ENCODE measurements at places on chromosomes 4 and X.

DNA sequence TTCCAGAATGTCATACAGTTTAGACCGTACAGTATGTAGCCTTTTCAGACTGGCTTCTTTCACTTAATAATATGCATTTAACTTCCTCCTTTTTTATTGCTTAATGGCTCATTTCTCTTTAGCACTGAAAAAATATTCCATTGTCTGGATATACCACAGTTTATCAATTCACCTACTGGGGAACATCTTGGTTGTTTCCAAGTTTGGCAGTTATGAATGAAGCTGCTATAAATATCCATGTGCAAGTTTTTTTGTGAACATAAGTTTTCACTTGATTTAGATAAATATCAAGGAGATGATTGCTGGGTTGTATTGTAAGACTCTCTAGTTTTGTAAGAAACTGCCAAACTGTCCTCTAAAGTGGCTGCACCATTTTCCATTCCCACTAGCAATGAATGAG, 375.5 kb downstream of the PCDH18 start:
- no peak for DNase-seq

- DNase-seq: no peak
Measured at GRCh38 chr4:128386761-128387599, 99.4 kb upstream of the PGRMC2 start.

DNA sequence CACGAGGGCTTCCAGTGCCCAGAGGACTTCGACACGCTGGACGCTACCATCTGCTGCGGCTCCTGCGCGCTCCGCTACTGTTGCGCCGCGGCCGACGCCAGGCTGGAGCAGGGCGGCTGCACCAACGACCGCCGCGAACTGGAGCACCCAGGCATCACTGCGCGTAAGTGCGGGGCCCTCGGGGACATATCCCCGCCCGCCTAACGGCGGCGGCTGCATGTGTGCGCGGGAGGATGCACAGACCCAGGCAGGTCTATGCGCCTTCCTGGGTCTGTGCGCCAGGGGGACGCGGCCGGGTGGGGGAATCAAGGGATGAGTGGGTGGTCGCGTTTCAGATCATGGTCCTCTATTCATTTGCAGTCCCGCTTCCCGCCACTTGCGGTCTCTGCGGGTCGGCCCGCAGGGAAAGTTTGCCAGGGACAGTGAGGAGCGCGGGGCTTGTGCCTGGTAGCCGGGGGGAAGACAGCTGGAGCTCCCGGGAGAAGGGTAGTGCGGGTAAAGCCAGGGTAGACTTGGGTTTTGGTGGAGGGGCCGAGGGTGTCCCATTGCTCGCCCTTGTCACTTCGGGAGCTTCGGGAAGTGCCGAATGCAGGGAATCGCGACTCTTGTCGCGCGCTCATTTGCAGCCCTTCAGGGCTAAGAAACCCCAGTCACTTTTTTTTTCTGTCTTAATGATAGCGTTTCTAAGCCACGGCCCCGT, 1.0 kb downstream of the SHISA3 start:
- DNase-seq: no peak

GRCh38 chrX:149938881-149939654, 777 bp upstream of the EOLA2 start:
- peak; percentile 91 for DNase-seq

GRCh38 chr4:168163106-168163505, 70.8 kb downstream of the ANXA10 start:
- DNase-seq: no peak

GRCh38 chrX:97045470-97045869, 161.8 kb downstream of the RPA4 start:
- DNase-seq: no peak

DNA sequence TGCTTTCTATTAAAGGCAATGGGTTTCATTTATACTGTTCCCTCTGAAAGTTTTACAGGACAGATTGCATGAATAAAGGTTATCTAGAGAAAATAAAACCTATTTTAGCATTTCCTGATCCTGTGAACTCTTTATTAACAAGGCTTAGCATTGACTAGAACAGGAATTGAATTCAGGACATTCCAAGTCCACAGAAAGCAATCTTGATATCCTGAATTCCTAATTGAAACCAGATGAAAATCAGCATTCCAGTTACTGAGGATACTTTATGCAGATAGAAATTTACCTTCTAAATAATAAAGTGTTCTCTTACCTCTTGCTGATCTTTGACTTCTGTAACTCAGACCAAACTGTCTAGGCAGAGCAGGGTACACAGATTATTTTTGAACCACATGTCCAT, 151.4 kb downstream of the ZNF518B start:
- DNase-seq: no peak

DNA sequence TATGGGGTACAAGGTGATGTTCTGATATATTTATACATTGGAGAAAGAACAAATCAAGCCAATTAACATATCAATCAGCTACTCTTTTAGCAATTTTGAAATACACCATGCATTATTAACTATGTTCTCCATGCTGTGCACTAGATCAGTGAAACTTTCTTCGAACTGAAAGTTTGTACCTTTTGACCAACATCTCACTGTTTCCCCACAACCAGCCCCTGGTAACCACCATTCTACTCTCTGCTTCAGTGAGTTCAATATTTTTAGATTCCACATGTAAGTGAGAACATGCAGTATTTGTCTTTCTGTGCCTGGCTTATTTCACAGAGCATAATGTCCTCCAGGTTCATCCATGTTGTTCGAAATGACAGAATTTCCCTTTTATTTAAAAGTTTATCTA, 246.1 kb upstream of the VCX start:
- DNase-seq: no peak

- DNase-seq: no peak
Measured at GRCh38 chrX:41391606-41392005, 55.5 kb upstream of the NYX start.

DNA sequence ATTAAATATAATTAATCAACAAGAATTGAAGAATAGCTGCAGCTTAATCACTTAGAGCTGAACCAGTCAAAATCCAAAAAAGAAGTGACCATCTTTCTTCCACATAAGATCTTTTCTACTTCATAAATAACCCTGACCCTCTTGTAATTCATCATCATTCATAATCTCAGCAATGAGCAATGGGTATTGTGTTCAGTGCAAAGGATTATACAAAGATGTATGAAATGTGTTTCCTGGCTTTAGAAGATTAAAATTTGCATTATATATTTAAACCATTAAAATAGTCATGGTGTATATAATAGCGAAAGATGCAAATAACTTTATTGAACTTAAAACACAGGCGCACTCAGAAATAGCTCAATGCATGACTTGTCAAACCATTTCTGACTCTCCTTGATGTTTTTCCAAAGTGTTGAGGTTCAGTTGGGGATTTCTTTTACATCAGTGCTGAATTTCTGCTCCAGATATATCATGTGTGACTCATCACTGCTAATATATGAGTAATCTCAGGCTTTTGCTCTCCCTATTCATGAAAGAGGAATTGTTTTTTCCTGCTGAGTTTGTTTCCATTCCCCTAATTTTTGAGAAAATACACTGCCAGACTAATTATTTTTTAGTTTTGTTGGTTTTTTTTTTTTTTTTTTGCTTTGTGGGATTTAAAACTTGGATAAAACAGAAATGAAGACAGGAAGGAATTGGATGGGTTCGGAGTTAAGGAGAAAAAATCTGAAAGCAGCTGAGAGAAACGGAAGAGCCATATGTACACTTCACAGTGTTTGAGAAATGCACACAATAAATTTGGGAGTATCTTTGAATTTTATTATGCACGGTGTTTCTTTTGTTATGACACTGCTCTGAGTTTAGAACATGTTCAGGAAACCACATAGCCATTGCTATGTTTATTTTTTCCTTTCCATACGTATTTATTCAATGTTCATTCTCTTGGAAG, 290.1 kb upstream of the PCDH7 start:
- no peak for DNase-seq

GRCh38 chrX:48917139-48918001, 1.5 kb downstream of the PIM2 start:
- DNase-seq: peak; percentile 90

- no peak for DNase-seq
Measured at GRCh38 chrX:19347916-19348315, 4.2 kb downstream of the PDHA1 start.

GRCh38 chrX:95974096-95974470, 710.6 kb upstream of the DIAPH2 start:
- DNase-seq: no peak

DNA sequence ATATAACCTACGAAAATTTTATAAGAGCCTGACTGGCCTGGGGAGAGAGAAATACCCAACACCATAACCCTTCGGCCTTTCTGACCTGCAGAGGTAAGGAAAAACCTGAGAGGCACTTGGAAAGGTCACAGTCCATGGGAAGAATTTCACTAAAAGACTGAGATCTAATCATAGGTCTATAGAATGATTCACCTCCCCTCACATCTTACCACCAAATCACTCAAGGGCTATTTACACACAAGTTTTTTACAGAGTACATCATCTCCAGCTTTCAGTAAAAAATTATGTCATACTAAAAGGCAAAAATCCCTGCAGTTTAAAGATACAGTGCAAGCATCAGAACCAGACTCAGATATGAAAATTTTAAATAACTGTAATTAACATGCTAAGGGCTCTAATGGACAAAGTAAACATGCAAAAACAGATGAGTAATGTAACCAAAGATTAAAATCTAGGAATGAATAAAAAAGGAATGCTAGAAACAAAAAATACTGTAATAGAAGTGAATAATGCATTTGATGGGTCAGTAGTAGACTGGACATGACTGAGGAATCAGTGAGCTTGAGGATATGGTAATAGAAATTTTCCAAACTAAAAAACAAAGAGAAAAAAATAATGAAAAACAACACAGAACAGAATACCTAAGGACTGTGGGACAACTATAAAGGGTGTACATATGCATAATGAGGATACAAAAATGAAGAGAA, 32.1 kb upstream of the SLC16A2 start:
- no peak for DNase-seq

DNA sequence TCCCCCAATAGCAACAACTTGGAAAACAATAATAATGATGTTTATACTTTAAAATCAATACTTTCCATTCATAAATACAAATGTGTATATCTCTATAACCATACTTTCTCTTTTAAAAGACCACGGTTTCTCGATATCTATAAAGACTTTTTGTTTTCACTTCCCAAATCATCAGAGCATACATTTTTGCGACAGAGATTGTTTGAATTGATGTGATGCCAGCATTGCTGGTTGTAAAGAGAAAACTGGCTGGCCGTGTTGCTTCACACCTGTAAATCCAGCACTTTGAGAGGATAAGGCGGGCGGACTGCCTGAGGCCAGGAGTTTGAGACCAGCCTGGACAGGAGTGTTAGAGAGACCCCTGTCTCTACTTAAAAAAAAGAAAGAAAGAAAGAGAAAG, 77.6 kb upstream of the ZNF518B start:
- DNase-seq: no peak

GRCh38 chr4:147799986-147800555, 68.2 kb downstream of the ARHGAP10 start:
- DNase-seq: peak; percentile 71

- no peak for DNase-seq
Measured at GRCh38 chr4:115219862-115220261, 106.4 kb upstream of the NDST4 start.

DNA sequence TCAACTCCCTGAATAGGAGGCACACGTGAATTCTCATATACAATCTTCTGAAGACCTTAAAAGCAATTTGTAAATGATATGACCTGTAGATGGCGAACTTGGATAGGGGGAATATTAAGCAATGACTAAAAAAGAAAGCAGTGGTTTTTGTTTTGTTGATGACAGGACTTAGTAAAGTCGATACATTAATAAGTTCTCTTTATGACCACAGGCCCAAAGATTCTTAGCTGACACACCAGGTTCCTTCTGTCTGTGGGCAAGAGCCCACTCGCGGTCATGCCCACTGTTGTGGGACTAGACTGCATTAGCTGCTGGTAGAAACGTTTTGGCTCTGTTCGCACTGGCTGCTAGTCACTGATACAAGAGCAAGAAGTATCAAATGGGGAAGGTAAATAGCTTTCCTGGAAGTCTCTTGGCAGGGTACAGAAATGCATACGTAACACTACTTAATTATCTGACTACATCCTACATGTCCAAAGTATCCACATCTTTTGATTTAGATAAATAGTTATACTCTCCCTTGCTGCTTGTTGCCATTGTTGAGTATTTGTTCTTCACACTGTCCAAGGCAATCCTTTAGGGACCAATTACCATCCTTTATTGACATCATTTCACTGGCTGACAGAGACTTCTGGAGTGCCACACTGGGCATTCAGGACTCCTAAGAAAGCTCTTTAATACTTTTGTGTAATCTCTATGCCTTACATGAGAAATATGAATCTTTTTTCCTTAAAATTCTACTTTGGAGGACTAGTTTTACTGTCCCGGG, 31.0 kb downstream of the ALPK1 start:
- DNase-seq: no peak

DNA sequence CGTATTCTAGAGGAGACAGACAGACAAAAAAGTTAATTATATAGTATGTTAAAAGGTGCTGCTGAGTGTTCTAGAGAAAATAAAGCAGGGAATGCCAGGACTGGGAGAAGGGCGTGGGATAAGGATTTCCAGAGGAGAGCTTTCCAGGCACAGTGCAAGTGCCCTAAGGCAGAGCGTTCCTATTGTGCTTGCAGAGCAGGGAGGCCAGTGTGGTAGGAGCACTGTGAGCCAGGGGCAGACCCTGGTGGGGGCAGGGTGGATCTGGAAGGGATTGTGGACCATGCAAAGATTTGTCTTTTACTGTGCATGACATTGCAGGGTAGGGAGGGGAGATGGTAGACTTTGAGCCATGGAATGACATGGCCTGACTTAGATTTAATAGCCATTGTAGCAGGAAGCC, 25.8 kb downstream of the EXOC1 start:
- no peak for DNase-seq

DNA sequence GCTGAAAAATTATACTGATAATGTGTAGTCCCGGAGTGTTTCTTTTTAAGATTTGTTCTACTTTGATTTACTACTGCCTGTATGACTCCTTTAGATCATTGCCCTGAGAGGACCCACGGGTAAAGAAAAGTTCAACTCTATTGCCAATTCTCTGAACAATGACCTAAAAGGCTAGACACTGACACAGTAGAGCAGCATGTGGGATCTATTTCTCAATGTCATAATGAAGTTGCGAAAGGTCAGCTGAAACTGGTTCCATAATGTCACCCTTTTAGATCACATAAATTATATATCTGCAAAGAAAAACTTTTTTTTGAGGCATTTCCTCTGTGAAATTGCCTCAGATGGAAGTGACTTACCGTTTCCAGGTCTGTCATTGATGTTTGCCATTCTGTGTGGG, 67.4 kb downstream of the GLRB start:
- DNase-seq: no peak

- no peak for DNase-seq
Measured at GRCh38 chrX:107684956-107685385, 56.7 kb downstream of the PRPS1 start.

- no peak for DNase-seq
Measured at GRCh38 chrX:55839485-55839884, 121.9 kb downstream of the RRAGB start.

GRCh38 chr4:169484485-169484884, 127.9 kb downstream of the NEK1 start:
- no peak for DNase-seq
